Activated CD4-positive, alpha-beta T cell treated with anti-CD3 and anti-CD28 coated beads, Interleukin-10, Interleukin-2, amounts not matched to agents 100 ng/mL and 50 ng/mL, durations not matched to agents 16 hours and 8 hours (primary cell): ENCODE measurements at places on chromosomes 16 and 17.

GRCh38 chr16:89485701-89486246, 4.6 kb downstream of the ANKRD11 start:
- DNase-seq, result peak; percentile 26

DNA sequence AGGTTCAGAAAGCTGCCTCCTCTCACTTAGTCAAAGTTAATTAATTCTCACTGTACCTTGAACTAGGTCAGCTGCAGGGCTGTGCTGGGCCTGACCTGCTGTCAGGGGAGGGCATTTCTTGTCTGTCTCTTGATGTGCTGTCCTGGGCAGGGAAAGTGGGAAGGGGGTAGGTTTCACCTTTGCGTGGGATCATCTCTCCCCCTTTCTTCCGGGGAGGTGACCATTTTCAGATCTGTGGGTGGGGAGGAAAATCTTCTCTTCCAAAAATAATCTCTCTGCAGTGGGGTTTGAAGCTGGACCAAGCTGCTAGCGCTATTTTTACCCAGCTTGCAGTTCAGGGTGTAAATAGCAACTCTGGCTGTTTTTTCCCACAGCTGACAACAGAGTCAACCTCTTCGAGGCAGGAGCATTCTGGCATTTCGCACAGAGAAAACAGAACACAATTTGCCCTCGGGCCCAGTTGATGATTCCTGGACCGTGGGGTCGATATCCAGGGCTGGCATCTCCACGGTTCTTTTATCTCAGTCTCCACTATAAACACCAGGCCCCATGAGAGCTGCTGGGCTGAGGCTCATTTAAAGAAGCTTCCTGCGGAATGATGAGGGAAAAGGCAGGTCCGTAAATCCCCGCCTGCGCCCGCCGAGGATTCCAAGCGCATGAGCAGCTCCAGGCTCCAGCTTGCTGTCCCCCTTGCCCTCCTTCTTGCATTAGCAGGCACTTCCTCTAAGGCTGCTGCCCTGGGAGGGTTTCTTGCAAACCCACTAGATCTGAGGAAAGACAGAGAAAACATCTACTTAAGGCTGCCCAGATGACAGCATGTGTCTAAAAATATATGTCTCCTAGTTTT, 93.9 kb downstream of the YPEL2 start:
- no peak for DNase-seq

DNA sequence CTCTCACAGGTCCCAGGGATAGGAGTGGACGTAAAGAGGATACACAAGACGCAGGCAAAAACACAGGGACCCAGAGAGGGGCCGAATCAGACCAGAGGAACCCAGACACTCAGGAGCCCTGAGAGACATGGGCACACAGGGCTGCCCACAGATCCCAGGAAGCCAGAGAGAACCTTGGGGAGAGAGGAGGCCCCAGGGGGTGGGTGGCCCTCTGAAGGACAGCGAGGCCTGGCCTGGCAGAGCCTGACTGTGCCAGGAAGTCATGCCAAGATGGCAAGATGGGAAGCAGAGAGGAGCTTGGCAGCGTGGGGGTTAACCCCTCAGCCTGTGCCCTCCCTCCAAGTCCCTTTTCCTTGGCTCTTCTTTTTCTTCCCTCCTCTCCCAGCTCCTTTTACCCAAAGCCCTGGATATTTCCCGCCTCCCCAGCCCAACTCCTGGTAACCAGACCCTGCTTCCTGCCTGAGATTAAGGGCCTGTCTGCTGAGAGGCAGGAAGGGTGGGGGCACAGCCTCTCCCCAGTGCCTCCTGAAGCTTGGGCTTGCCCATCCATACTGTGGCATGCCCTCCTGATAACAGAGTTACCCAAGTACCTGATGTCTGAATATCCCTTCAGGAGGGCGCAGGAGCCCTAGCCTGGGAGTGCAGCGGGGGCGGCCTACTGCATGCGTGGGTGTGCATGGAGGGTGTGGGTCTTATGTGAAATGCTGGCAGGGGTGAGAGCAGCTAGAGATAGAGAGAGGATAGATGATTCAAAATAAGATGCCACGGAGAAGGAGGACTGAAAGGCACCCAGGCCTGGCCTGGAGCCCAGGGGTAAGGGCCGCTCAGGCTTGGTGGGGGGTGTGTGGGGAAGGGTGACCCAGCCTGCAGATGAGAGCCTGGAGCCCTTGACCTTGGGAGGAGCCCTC, 6.0 kb upstream of the TBX21 start:
- DNase-seq, result no peak

DNA sequence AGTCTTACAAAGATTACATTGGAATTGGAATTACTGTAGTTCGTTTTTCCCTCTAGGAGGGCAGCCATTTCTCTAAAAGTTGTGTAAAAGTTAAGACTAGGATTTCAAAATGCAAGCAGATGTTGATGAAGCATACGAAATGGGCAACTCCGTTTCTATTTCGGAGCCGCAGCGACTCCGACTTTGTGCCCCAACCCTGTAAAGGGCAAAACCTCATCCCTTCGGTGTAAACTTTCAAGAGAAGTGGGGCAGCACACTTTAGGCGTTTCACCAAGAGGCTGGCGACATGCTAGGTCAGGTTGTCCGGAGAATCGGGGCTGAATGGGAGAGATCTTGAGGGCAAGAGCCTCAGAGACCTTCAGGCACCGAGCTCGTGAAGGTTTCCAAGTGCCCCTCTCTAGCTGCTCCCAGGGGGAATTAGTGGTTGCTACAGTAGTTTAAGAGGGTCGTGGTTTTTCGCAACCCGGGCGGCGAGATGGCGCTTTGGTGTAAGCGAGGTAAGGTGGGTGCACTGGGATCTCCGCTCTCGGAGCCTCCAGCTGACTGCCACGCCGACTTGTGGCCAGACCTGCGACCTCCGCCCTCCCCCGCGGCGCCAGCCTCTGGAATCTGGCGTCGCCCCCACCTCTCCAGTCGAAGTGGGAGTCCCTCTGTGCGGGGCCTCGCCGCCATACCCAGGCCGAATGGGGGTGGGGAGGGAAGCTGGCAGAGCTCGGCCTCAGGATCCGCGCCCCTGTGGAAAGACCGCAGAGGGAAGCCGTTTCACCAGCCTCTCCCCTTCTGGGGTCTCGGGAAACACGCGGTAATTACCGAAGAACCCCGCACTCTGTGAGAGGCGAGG, 1.0 kb upstream of the HEXIM2 start:
- DNase-seq, result peak; percentile 53

- DNase-seq, result no peak
Measured at GRCh38 chr16:70526403-70526802, 2.8 kb downstream of the SF3B3 start.

GRCh38 chr17:38751144-38751807, 1.3 kb upstream of the PSMB3 start:
- no peak for DNase-seq

DNA sequence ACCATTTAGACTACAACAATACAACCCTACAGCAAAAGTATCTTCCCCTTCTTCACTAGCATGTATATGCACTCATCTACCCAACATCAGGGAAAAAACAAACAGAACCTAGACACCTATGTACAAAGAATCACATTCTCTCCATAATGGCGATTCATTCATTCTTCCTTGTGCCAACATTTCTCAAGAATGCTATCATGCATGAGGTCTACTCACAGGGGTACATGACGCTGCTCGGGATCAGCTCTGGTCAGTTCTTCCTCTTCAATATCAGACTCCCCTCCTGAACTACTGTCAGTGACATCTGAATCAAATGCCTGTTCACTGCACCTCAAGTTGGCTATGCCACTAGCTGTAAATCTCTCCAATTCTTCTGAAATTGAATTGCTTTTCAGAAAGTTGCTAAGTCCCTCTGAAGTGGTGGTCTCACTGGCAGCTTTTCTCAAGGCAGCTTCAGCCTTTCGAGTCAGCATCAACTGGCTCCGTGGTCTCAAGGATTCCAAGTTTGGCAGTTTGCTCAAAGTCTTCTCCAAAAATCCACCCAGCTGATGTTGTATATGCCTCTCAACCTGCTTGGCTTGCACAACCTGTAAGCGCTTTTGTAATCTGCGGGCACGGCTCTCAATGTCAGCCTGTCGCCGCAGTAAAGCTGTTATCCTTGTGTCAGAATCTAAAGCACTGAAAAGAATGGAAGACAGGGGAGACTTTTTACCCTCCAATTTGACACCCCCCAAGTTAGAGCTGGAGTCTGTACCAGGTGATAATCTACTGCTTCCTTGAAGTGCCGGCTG, 22.4 kb downstream of the KANSL1 start:
- DNase-seq, result no peak

- peak; percentile 50 for DNase-seq
Measured at GRCh38 chr16:745739-746138, 4.9 kb upstream of the CIAO3 start.
